Kidney capillary endothelial cell (primary cell): ENCODE measurements at places on chromosomes 5 and 9.

- no peak for DNase-seq
Observed at GRCh38 chr5:138459311-138459933, 5.9 kb upstream of the EGR1 start.

DNA sequence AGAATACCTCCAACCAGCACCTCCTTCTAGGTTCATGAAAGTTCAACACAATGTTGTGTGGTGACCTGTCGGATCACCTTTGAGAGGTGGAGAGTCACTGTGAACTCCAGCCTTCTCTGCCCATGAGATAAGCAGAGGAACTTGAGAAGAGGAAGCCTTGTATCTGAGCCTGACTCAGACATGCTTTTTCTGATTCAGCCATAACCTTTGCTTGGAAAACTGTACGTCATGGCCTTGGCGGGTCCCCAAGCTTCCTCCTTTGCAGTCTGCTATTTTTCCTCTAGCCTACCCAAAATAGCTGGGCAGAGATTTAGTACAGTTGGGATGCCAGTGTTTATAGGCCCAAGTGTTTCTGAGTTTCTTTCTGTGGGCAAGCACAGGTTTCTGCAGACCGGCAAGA is 274.7 kb downstream of the CETN3 start:
- DNase-seq: peak; percentile 33

DNA sequence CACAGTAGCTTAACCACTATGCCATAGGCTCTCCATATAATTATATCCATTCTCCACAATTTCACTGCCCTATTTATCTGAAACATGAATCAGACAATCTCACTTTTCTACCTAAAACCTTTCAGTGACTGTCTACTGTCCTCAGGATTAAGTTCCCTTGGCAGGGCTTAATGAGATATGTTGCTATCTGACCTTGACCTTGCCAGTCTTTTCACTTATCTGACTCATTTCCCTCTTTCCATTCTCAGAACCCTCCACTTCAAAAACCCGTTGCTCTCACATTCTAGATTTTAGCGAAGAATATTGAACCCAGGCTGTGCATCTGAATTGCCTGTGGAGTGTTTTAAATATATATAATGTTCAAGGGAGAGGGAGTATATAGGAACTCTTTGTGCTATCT is 452.1 kb upstream of the MPDZ start:
- DNase-seq: no peak

GRCh38 chr9:134942788-134943184 is 25.1 kb upstream of the FCN1 start:
- no peak for DNase-seq

DNA sequence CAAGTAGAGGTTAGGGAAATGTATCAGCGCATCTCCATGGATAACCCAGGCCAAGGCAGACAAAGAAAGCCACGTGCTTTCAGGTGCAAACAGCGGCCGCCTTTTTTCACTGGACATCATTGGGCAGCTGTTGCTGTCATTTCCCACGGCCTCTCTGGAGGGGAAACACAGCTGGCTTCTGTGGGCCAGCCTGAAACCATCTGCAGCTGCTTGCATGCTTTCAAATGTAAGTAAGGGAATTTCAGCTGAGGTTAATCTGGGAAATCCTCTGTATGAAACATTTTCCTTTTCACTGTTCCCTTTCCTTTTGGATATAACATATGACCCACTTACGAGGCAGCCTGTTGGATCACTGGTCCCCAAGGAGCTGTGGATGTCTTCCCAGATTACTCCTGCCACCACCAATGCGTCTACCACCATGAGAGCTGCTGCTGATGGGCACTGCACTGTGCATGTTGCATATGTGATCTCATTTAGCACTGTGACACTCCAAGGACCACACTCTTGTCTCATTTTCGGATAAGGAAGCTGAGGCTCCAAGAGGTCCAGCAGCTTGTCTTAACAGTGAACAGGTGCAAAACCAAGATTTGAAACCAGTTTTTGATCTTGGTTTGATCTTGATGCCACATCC is 106.3 kb downstream of the C9orf152 start:
- no peak for DNase-seq

GRCh38 chr9:8331507-8332330 is 532.1 kb upstream of the DMAC1 start:
- no peak for DNase-seq

DNA sequence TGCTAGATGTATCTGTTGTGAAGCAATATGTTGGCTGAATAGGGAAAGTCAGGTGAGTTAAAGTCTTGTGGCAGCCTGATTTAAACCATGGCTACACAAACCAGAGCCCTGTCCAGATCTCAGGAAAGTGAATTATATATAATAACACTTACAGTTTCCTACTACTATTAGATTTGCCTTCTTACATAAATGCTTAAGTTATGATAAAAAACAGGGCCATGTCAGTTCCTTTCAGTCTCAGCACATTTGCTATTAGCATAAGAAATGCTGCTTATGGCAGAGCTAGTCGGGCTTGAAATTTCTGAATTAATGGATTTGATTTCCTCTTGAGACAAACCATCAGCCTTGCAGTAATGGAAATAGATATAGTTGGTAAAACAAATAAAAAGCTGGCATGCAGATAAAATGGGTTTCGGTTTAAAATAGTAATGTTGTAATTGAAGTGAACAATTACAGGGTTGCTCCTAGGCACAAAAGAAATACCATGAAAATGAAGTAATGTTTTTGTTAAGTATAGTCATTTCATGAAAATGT is 664.2 kb upstream of the ZNF608 start:
- DNase-seq: no peak

GRCh38 chr9:112443200-112443599 is 43.4 kb upstream of the KIAA1958 start:
- no peak for DNase-seq

- no peak for DNase-seq
Observed at GRCh38 chr9:76101947-76102346, 211.5 kb downstream of the PCSK5 start.

- DNase-seq: peak; percentile 84
Observed at GRCh38 chr5:172697123-172698121, 56.4 kb downstream of the NEURL1B start.

DNA sequence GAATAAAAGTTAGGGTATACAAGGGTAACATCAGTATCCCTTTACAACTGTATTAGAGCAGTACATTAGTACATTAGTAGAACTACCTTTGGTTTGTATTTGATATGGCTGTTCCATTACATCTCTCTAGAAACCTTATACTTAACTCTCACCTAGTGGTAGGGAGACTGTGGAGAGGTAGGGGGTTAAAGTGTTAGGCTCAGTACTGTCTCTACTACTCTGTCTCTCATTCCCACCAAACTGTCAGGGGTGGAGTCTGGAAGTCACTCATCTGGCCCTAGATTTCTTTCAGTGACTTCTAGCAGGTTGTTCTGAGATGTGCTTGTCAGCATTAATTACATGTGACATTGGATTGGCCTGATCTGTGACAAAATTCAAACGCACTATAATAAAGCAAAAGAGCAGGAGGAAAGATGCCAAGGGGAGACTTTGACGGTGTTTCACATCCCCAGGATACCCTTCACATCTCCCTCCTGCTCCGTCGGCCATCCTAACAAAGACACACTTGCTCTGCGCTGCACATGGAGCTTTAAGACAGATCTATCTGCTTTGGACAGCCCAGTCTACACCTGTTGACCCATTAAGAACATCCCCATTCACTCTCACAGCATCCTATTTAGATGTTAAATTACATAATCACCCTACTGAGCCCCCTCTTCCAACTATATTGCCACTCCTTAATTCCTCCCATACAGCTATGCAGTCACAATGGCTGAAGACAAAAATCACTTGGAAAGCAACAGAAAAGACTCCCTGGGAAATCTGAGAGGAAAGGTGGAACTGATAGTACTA is 1043.0 kb upstream of the DMAC1 start:
- DNase-seq: no peak
